T-helper 2 cell (primary cell): ENCODE measurements at places on chromosomes 1 and 21.

DNA sequence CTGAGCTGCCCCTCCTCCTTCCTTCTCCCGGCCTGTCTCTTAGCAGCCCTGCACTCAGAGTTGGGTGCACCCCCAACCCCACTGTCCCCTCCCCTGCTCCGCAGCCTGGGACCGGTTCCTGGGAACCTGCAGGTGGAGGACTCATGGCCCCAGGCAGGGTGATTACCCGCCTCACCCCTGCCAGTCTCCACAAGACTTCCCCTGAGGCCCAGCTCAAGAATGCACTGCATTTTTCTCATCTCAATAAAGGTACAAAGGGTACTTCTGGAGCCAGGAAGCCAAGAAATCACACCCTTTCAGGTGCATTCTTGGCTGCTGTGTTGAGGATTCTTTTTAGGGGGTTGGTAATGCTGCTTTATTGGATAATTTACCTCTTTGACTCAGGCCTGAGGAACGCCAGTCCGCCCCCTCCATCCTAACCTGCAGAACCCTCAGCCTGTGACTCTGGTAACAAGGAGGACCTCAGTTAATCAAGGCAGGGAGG is 126.3 kb upstream of the TMPRSS2 start:
- no peak for DNase-seq

GRCh38 chr21:41597811-41598231 is 89.9 kb upstream of the TMPRSS2 start:
- DNase-seq = no peak

DNA sequence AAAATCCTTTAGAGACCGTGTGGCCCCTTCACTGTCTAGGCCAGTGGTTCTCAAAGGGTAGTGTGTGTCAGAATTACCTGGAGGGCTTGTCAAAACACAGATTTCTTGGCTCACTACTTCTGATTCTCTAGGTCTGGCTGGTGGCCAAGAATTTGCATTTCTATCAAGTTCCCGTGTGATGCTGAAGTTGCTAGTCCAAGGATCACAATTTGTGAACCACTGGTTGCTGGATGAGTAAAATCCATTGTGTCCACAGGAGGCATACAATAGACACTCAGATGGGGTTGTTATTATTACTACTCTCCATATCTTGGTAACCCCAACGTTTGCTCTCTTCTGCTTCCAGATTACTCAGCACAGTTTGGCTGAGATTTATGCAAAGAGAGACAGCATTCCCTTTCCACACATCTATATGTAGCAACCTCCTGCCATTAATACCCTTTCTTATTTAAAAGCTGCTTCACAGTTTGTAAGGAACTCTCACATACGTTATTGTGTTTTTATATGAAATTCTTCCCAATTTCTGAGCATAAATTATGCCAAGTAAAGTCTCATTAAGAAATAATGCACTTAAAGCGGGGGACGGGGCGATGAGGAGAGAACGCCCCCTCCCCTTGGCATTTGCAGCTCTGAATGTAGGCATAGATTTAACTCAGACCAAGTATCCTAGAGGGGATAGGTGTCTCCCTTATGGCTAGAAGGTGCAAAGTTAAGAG is 720 bp upstream of the TMCC2 start:
- DNase-seq = no peak

GRCh38 chr1:192600275-192600674 is 24.7 kb downstream of the RGS1 start:
- DNase-seq = no peak

DNA sequence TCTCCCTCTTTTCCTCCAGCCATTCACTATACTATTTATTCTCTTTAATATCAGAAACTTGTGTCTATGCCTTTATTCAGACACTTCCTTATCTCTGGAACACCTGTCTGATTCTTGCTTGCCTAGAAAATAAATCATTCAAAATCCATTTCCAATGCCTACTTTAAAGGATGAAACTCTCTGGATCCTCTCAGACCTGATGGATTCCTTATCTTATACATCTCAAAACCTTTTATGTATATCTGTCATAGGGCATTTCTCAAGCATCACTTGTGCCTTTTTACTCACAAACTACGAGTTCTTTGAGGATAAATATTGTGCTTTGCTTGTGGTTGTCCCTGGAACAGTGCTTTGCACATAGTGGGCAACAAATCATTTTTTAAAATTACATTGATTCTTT is 3.8 kb upstream of the ATP6V1G3 start:
- DNase-seq = no peak

DNA sequence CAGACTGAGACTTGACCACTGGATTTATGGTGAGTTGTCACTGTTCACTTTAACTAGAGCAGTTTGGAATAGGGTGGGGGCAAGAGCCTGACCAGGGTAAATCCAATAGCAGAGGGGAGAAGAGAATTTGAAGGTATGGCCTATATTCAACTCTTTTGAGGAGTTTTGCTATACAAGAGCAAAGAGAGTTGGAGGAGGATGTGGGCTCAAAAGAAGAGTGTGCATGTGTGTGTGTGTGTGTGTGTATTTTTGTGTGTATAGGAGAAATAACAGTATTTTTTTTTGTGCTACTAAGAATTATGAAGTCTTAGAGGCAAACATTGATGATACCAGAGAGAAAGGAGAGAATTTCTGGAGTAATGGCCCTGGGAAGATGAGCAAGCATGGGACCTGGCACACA is 164.8 kb upstream of the JUN start:
- DNase-seq = no peak

DNA sequence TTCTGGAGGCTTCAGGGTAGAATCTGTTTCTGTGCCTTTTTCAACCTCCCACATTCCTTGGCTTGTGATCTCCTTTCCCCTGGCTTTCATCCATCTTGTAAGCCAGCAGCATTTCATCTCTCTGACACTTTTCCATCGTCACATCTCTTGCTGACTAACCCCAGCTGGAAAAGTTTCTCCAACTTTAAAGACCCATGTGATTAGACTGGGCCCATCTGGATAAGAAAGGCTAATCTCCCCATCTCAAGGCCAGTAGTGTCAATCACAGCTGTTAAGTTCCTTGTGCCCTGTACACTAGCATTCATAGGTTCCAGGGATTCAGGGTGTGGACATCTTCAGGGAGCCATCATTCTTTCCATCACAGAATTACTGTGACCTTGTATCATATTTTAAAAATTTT is 452.1 kb downstream of the TTLL7 start:
- no peak for DNase-seq

GRCh38 chr1:156815961-156816422 is 656 bp downstream of the SH2D2A start:
- DNase-seq = no peak

DNA sequence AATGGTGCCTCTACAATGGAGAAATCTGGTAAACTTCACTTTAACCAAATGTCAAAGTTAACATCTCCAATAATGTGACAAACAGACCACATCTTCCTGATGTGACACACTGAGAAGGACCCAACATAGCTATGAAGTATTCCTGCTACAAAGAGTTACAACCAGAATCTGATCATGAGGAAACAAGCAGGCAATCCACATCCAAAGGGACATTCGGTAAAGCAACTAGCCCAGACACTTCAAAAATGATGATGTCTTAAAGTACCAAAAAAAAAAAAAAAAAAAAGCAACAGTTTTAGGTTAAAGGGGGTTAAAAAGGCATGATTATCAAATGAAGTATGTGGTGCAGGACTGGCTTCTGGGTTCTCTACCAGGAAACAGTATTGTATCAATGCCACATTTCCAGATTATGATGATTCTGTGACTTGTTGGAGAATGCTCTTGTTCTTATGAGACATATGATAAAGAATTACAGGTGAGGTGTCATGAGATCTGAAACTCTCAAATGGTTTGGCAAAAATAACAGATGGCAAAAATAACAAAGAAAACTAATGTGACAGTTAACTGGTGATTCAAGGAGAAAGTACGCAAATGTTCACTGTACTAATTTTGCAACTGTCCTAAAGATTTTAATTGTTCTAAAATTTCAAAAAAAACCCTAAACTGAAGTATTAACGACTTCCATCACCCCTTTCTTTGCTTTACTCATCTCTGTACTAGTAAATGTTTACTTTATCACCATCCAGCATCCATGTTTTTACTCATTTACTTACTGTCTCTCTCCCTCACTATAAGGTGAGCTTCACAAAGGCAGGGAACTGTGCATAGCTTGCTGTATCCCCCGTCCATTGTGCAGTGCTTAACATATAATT is 2.8 kb downstream of the CD58 start:
- peak; percentile 63 for DNase-seq

GRCh38 chr1:235657747-235658526 is 8.4 kb upstream of the GNG4 start:
- DNase-seq = no peak

DNA sequence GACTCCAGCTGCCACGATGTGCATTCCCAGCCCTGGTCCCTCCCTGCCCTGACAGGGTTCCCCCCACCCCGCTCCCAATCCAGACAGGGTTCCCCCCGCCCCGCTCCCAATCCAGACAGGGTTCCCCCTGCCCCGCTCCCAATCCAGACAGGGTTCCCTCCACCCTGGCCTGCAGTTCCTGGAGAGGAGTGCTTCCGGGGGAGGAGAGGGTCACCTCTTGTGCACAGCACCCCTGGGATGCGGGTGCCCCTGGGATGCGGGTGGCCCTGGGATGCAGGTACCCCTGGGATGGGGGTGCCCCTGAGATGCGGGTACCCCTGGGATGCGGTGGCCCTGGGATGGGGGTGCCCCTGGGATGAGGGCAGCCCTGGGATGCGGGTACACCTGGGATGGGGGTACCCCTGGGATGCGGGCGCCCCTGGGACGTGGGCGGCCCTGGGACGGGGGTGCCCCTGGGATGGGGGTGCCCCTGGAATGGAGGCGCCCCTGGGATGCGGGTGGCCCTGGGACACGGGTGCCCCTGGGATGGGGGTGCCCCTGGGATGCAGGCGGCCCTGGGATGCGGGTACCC is 36.7 kb upstream of the SLC19A1 start:
- DNase-seq = no peak

DNA sequence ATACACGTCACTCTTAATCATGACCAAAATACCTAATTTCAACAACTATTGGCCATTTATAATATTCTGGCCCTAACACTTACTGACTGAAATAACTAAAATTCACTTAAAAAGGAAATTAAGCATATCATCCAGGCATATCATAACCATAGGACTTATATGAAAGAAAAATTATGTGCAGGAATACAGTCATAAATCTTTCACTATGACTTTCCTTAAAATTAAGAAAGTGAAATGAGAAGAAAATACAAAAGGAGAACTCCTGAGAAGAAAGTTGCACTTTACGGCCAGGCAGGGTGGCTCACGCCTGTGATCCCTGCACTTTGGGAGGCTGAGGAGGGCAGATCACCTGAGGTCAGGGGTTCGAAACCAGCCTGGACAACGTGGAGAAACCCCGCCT is 9.4 kb downstream of the ZZZ3 start:
- no peak for DNase-seq

DNA sequence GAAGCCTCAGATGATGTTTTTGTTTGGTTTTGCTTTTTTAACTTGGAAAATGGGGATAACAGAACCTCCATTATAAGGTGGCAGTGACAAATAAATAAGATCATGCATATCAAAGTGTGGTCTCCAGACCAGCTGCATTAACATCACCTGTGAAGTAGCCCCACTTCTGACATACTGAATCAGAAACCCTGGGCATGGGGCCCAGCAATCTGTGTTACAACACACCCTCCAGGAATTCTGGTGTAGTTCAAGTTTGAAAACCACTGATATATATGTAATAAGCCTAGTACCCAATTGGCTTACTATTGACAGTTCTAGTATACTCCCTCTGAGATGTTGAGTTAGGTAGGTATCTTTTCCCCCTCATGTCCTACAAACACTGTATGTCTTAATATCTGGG is 24.1 kb upstream of the RNF19B start:
- no peak for DNase-seq

DNA sequence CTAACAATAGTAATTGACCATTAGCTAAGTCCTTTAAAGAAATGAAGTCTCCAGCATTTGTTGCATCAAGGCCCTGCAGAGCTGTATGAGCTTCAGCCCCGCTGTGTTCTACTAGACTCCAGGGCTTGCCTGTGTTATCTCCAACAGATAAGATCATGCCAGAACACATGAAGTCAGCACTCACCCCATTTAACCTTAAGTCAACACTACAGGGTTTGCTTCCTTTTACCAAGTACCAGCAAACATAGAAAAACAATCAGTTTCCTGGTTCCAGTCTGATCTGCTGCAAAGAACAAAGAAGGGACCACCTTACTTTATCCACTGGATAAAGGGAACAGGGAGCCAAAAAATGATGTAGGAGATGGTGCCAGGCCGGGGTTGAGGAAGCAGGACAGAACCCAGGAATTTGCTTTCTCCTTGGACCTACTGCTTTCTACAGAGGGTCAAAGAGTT is 41.3 kb upstream of the ENAH start:
- no peak for DNase-seq

DNA sequence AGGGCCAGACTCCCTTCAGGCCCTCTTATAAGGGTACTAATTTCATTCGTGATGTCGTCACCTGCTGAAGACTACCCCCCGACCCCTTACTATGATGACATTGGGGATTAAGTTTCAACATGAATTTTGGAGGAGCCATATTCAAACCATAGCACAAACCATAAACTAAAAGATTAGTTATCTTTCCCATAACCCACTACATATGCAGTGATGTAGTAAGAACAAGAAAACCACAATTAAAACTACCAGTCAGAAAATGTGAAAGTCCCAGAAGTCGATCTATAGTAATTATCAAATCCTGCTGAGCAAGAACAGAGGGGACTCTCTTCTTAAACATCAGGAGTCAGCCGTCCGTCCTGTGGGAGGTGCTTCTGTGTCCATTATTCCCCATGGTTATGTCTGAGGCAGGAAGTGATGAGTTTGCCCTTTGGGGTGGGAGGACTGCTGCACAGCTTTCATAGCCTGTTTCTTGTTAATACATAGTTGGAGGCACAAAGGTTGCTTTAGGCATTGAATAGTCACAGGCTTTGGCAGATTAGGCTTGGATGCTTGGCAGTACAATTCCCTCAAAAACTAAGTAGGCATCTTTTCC is 35.9 kb upstream of the PTGFRN start:
- no peak for DNase-seq

DNA sequence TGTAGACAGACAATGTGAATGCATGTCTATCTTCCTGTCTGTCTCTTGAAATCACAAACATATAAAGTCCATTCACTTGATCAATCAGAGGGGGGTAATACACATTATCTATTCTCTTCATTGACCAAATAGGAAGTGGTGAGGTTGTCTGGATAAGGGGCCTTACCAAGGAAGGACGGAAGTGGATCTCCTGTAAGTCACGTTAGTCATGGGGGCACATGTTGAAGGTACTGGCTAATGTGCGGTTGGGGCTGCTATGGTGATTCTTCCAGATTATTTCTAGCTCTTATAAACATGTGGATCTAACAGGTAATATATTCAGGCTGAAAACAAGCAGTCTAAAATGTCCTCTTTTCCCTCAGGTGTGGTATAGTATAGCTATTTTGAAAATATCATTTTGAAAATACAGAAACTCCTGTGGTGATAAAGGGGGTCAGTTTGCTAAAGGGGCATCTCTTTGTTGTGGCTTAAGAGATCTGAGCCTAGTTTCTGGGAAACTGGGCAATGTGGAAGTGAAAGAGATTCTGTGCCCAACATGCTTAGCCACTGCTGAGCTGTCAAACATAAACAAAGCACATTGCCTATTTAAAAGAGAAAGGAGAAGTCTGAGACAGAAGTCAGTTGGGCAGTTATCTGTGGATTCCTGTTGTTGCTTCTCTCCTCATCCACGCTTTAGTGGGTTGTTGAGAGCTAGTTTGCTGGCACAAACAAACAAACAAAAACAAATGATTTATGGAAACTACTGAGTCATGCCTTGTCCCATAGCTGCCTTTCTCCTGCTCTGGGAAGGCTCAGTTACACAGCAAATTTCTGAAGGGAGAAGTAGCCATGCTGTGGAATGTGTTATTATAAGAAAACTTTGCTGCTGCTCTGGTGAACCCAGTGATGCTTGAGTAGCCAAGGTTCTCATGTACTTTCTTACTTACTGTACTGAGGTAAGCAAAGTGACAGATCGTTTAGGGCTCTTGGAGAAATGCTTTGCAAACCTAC is 166.9 kb downstream of the HLX start:
- DNase-seq = no peak
